ENCODE measurements at places on chromosomes 16 and 17. TPM values are rescaled to one million over a fixed set of nuclear protein-coding genes. Genes with fewer than 3 reads are reported as not detected.

- no peak for DNase-seq
These were observed 510.5 kb upstream of the CDH8 start for GRCh38 chr16:62546701-62547100.

DNA sequence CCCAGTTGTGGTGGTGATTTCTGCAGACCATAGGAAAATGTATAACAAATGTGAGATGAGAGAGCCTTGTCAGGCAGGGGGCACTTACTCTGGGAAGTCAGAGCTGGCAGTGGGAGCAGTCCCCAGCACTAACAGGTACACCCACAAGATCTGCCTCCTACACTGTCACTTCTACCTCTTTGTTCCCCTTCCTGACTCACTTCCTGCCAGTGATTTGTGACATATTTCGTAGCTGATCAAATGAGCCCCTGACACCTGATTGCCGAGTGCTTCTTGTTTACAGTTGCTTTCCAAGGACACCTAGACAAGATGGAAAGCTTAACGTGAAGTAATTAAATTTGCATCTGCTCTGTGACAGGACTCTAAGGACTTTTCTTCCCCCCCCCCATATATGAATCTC is 40.5 kb downstream of the FTO start:
- DNase-seq, result no peak

GRCh38 chr16:60646631-60647030 is 1389.6 kb downstream of the CDH8 start:
- DNase-seq, result no peak

Gene CTRB2
- not detected for total RNA-seq

GRCh38 chr17:7591596-7591995 is 1.7 kb upstream of the SOX15 start:
- no peak for DNase-seq

- DNase-seq, result no peak
These were observed 16.6 kb downstream of the GOSR1 start for GRCh38 chr17:30493780-30494179.

Gene MGAT5B
- 1.7 TPM for total RNA-seq

Gene CCL5
- total RNA-seq, result 0.19 TPM

DNA sequence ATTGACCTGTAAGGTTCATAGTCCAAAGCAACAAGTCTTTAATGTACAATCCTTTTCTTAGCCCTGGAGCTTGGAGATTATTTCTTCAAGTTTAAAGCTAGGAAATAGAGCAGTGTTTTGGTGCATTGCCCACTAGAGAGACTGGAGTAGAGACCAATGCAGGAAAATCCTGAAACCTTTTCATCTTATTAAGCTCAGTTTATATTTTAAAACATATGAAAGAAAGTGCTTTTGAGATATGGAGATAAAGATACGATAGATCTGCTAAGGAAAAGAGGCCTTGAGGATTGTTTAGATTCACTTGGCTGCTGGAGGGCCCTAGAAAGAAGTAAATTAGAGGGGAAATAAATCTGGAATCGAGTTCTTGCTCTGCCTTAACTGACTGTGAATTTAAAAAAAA is 212.0 kb downstream of the GRIN2A start:
- no peak for DNase-seq

GRCh38 chr17:72117535-72118334 is 3.1 kb upstream of the SOX9 start:
- no peak for DNase-seq

Gene CORO1A
- total RNA-seq, result 3.3 TPM

DNA sequence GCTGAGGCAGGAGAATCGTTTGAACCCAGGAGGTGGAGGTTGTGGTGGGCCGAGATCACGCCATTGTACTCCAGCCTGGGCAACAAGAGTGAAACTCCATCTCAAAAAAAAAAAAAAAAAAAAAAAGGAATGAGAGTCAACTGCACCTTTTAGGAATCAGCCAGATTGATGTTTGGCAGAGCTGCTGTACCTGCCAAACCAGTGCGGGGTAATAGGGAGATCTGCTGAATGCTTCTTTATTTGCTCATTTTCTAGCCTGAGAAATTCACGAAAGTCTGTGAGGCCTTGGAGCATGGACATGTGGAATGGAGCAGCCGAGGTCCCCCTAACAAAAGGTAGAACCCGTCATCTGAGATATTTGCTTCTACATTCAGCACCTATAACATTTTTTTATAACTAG is 18.4 kb downstream of the OGFOD1 start:
- DNase-seq, result no peak

GRCh38 chr16:10151718-10152117 is 30.5 kb downstream of the GRIN2A start:
- no peak for DNase-seq
